ENCODE measurements at places on chromosomes 13 and 19.

DNA sequence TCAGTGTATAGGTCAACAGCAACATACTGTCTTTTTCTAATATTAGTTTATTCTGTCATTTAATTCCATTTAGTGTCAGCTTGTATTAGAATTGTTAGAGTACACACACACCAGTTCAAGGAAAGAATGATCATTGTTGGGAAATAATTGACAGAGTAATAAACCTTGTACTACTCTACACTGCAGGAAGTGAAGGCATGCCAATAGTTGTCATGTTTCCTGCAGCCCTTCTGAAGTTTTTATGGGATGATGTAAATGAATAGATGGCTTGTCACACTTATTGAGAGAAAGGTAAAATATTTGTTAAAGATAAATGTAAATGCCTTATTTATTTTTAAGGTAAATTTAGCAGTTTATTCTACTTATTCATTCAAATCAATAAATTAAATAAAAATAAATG, 306.9 kb upstream of the KLHL1 start:
- no peak for DNase-seq

GRCh38 chr13:41246969-41247680, 16.3 kb downstream of the MTRF1 start:
- no peak for DNase-seq

DNA sequence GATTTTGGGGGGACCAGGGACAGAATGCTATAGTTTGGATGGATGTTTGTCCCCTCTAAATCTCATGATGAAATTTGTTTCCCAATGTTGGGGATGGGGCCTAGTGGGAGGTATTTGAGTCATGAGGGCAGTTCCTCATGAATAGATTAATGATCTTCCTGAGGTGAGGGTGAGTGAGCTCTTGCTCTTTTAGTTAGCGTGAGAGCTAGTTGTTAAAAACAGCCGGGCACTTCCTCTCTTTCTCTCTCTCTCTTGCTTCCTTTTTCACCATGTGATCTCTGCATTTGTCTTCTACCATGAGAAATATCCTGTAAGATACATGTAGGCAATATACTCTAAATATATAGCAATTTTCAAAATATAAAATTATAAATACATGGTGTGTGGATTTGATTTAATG, 290.8 kb upstream of the PCDH9 start:
- no peak for DNase-seq

- no peak for DNase-seq
Observed at GRCh38 chr19:57351867-57352266, 796 bp downstream of the ZNF304 start.

DNA sequence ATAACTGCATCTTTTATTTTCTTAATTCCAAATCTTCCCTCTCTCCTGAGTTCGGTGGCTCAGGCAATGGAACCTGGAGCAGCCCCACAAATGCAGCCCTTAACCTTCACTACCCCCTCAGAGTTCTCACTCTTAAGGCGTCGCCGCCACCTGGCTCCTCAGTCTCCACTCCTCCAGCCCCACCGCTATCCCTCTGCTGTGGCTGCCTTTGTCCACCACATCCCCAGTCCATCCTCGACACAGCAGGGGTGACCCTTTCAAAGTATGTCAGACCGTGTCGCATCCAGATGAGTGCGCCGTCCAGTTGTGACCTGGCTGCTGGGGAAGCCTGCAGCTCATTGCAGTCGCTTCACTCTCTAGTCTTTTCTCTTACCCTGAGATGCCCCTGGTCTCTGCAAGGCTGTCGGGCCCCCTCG, 1.0 kb downstream of the SPPL2B start:
- DNase-seq, result no peak

- DNase-seq, result no peak
Observed at GRCh38 chr13:102567857-102568256, 28.9 kb upstream of the TPP2 start.

DNA sequence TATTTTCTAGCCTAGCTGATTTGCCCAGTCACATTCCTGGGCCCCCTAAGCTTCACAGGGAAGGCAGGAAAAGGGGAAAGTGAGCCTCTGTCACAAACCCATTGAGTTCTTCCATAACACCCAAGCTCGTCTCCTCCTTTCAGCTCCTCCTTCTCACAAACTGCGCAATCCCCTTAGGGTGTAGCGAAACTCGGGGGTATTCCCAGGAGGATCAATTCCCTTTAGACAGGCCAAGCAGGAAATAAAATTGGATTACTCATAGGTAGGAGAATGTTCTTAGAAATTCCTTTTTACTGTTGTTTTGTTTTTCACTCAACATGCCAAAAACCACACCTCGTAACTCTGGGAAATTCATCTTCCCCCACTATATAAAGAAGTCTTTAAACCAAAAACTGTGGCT, 139.3 kb downstream of the IRS2 start:
- no peak for DNase-seq

- DNase-seq, result no peak
Observed at GRCh38 chr13:28659621-28659970, 666 bp downstream of the POMP start.

DNA sequence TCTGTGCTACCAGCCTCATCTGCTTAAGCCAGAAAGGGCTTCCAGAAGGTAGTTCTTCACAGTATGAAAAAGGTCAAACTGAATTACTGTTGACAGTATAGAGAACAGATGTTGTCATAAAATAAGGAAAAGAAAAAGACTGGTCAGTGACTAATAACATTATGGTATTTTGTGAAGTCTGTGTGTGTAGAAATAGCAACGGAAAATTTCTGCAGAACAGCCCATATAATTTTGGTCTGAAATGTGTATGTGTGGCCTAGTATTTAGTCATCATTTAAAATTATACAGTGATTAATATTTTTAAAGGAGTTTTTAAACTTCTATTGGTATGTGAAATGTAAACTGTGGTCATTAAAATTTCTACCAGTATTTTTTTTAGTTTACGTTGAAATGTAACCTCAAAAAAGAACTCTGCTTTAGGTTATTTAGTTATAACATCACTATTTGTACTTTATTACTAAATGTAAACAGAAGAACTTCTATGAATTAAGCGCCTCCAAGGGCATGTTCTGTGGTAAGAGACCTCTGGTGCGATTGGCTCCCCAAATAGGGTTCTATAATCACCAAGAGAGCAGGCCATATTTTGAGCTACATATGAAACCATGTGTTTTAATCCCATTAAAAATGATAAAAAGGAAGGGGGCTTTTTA, 3.3 kb upstream of the GPR183 start:
- DNase-seq, result no peak

- no peak for DNase-seq
Observed at GRCh38 chr13:63112799-63113395, 1697.2 kb upstream of the PCDH20 start.

DNA sequence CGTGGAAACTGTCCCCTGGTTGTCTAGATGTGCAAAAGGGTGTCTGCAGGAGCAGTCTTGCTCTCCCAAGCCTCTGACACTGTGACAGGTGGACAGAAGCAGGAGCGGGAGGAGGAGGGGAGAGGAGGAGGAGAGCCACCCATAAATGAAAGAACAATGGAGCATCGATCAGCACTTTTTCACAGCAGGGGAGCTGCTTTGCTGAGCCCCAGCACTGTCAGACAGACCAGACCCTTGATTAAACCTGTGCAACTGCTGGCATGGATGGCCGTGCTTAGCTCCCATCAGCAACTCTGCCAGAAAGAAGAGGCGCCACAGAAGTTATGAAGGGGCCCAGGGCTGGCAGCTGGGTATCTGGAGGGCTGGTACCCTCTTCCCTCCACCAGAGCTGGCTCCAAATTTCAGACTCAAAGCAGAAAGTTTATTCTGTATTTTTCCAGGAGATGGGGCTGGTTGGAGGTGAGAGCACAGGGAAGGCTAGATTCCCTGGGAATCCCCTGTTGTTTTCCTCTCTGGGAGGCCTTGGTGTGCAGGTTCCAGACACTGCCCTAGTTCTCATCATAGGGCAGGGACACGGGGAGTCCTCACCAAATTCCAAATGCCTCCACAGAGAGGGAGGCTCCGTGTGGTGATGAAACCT, 1192.2 kb downstream of the UQCRFS1 start:
- DNase-seq, result no peak

DNA sequence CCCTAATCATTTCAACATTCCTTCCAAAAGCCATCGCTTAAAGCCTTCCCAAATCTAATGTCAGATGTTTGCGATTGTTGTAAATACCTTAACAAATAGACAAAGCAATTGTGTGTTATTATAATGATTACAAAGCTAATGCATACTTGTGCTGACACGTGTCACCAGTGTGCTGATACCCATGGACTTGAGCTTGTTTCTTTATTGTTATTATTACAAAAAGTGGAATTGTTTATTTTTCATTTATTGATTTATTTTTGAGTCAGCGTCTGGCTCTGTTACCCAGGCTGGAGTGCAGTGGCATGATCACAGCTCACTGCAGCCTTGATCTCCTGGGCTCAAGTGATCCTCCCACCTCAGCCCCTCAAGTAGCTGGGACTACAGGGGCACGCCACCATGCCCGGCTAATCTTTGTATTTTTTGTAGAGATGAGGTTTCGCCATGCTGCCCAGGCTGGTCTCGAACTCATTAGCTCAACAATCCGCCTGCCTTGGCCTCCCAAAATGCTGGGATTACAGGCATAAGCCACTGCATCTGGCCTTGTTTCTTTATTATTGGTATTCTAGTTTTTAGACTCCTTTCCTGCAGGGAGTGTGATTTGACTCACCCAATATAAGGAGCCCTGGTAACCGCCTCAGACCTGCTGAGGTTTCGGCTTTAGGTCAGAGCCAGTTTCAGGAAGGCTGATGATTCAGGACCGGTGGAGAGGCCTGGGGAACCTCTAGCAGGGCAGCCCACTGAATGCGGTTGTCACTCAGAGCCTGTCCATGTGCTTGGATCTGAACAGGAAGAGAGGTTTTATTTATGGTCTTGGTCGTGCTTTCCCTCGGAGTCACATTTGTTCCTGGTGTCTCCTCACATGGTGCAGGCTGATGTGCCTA, 2.1 kb upstream of the FBXO17 start:
- peak; percentile 69 for DNase-seq

DNA sequence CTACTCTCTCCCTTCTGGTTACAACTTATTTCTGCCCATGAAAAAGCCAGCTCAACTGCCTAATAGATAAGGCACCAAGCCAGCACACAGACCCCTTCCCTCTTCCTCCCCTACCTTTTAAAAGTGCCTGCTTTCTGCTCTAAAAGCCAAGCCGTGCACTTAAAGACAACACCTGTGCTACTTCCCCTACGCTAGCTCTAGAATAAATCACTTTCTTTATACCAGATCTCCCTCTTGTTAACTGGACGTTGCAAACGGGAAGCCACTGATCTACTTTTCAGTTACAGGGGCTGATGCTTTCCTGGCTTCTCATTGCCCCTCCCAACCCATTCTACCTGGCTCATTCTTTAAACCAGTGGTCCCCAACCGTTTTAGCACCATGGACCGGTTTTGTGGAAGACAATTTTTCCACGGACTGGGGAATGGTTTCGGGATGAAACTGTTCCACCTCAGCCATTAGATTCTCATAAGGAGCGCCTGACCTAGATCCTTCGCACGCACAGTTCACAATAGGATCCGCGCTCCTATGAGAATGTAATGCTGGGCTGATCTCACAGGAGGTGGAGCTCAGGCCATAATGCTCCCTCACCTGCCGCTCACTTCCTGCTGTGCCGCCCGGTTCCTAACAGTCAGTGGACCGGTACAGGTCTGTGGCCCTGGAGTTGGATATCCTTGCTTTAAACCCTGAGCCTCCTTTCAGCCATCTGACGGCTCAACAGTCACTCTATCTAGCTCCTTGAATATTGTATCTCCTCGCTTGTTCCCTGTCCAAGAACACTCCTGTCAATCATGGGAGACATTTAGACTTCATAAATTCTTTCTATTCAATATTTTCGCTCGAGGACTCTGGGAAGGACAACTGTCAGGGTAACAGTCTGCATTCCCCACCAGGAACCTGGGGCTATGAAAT, 841 bp upstream of the ZNF223 start:
- DNase-seq, result no peak

DNA sequence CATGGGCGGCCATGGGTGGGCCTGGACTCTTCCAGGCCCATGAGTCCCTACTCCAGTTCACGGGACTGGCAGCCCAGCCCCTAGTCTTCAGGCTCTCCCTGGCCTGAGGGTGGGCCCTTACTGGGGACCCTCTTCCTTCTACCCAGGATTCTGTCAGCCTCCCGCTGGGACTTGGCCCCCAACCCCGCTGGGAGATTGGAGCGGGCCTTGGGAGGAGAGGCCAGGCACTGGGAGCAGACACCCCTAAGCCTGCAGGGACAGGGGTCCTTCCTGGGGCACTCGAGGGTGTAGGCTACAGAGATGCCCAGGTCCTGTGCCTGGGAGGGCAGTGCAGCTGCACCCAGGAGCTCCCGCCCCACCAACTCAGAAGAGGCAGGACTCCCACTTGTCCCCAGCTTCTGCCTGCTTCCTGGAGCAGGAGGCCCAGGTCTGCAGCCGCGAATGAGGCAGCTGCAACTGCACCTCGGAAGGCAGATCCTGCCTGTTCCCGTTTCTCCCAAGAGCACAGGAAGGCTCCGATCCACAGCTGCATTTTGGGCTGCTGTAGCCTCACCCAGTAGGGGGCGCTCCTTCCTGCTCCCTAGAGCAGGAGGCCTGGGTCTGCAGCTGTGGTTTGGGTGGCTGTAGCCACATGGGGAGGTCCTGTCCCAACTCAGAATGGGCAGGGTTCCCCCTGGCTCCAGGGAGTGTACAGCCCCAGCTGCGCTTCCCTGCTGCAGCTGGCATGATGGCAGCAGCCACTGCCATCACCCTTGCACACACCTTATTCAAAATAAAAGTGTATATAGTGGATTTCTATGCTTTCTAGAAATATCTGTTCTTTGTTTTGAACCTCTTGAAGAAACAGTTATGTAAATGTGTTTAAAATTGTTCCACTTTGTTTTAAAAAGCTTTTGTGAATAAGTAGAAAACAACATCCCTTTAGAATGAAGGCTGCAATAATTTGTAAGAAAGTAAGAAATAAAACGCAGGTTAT, 46.8 kb downstream of the TEX26 start:
- DNase-seq, result peak; percentile 52

DNA sequence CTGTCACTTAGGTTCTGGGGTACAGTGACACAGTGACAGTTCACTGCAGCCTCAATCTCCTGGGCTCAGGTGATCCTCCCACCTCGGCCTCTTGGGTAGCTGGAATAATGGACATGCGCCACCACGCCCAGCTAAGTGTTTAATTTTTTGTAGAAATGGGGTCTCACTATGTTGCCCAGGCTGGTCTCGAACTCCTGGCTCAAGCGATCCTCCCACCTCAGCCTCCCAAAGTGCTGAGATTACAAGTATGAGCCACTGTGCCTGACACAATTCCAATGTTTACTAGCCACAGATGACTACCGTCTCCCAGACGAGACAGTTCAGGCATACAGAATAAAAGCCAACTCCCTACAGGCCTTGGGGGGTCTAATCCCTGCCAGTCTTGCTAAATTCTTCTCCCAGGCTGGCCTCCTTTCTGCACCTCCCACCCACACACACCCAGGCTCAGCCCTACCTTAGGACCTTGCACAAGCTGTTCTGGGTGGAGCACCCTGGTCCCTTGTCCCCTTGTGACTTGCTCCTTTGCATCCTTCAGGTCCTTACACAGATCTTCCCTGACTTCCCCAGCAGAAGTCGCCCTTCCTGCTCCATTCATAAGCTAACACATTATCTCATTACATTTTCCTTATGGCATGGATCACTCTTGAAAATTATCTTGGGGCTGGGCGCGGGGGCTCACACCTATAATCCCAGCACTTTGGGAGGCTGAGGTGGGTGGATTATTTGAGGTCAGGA, 106.4 kb downstream of the INSR start:
- no peak for DNase-seq
